Left colon (tissue), 2 donors: ENCODE measurements at places on chromosomes 6 and 20. TPM values are rescaled to one million over a fixed set of nuclear protein-coding genes. Genes with fewer than 3 reads are reported as not detected.

PPP1R3G gene
- 1.6 TPM for total RNA-seq

DNA sequence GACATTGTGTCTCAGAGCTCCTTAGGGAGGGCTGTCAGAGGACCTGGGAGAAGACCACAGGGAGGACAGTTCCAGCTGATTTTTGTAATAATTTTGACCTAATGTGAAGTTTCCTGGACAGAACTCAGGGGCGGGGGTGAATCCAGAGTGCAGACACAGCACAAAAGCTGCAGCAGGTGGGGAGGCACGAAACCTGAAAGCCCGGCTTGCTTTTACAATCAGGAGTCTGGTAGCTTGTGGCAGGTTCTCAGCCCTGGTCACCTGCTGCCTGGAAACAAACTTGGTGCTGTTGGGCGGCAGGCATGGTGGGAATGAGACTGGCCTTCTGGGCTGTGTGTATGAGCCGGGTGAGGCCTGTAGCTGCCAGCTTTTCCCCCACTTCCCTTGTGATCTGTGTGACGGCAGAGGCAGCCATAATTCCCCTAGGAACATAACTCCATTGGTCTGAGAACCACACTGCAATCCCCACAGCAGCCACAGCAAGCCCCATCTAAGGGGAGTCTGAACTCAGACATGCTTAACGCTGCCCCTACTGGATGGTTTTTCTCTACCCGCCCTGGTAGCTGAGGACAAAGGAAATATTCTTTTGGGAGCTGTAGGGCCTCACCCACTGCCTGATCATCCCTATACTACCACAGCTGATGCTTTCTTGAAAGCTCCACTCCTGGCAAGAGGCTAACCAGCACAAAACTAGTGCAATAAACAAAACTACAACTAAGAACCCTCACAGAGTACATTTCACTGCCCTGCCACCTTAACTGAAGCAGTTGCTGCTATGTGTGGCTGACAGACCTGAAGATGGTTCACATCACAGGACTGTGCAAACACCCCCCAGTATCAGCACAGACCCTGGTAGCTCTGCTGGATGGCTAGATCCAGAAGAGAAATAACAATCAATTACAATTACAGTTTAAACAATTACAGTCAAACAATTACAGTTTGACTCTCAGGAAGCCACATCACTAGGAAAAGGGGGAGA is 1055.1 kb upstream of the GJE1 start:
- no peak for DNase-seq

DNA sequence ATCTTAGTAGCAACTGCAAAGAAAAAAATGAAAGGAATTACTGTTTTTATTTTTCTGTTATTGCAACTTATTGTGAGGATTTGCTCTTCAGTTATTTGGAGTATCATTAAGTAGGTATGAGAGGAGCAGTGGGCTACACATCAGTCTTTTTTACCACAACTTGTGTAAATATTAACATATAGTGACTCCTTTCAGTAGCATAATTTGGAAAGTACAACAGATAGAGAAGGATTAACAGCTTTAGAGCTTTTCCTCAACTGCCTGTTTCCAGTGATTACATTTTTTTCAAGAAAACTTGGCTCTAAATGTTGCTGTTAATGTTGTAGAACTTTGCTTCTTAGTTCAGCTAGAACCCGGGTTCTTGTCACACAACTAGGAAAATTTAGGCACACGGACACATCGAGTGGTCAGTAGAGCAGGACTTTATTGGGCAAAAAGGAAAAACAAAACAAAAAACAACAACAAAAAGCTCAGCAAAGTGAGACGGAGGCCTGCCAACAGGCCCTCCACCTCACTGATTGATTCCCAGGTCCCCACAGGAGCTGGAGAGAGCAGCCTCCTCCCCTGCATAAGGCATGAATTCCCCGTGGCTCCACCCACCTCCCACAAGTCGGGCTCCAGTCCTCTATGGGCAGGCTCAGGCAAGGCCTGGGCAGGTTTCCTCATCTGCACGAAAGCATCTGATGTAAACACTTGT is 75.1 kb downstream of the ADGRG6 start:
- DNase-seq = no peak

DNA sequence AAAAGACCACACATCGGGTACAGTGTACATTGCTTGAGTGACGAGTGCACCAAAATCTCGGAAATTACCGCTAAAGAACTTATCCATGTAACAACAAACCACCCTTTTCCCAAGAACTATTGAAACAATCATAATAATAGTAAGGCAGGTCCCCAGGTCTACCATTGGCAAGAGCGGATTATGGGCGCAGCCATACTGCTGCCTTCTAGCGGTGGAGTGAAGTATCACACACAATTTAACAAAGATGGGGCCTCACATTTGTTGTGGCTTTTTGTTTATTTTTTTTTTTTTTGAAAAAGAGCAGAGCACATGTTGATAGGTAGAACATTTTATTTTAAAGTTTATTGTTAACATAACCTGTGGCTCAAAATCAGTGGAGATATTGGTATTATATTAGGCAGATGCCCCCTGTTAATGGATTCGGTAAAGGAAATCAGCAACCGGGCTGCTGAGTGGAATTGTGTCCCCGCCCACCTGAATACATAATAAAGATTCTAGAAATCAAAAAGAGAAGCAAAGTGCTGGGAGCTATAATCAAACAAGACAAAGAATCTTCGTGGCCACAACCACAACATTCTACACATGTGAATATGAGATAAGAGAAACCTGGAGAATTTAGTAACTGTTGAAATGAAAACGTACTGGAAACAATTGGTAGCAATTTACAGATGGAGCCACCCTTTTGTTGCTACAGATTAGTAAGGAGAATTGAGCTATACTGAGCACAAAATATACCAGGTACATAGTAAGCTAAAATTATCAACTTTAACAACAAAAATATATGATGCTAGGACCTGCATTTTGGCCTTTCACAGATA is 94.2 kb upstream of the EXOC2 start:
- DNase-seq = no peak

DNA sequence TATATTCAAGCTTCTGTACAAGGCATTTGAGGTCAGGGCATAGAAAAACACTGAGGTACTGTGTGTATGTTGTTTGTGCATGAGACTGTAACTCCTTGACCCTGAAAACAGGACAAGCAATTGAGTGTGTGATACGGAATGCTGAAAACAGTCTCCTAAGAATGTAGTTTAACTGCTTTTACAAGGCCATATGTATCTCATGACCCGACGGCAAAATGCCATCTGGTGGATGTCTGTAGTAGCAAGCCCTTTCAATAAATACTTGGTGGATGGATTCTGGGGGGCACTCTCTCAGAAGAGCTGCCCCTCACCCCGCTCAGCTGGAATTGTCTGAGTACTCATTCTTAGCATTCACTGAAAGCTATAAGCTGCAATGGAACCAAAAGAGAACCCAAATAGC is 69.3 kb upstream of the EYS start:
- peak; percentile 23 for DNase-seq

DNA sequence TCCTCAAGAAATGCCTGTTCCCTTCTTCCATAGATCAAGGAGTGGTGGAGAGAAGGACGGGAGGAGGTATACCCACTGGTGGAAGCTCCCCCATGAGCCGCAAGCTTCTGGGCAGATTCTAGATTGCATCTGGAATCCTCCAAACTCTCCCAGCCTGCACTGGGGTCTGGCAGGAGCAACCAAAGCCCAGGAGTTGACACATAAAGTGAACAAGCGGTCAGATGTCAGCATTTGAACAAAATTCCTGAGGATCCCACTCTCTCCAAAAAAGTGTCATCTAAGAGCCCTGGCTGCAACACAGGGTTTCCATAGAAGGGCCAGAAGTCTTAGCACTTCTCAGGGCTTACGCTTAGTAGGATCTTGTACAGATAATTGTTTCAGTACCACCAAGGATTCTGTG is 88.2 kb downstream of the KCNB1 start:
- no peak for DNase-seq

- peak; percentile 73 for DNase-seq
Observed at GRCh38 chr6:85404564-85405174, 45.2 kb upstream of the NT5E start.

GRCh38 chr20:58890518-58891085 is 38.1 kb downstream of the GNAS start:
- peak; percentile 78 for DNase-seq

DNA sequence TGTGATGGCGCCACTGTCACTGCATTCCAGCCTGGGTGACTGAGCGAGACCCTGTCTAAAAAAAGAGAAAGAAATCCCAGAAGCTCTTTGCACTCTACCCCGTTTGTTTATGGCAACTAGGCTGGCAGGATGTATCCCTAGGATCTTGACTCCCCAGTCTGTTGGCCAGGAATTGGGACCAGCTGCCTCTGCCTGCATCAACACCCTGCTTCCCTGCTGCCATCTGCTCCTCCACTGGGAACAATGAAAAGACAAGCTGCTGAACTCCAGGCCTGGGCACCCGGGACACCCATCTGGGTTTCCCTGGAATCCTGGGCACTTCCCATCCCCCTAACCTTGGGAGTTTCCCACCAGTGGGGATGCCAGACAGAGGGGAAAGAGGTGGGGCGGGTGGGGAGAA is 64.9 kb downstream of the CPNE5 start:
- DNase-seq = no peak

DNA sequence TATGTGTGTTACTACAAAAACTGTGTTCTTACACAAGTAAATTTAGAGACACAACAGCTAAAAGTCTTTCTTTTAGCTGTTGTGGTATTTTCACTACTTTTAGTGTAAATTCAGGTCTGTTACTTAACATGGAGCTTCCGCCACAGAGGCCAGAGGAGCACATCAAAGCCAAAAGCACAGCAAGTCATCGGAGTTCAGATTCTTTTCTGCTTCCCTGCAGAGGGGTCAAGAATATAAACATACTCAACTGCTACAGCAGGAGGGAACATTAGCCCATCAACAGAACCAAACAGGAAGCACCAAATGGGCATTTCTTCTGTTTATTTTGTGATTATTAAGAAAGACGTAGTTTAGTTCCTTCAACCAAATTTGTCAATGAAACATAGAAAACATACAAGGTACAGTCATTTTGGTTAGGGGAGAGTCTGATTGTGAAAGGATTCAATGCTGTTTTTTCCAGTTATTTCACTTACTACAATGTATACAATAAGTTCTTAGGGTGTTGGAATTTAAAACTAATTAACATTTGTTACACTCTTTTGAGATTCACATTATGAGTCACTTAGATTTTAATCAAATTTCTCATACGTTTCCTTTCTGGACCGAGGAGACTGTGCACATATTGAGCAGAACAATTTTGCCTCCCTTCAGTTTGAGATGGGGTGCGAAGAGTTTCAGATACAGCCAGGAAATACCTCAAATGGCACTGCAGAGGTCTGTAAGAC is 42.8 kb upstream of the DSE start:
- no peak for DNase-seq

JAG1 gene
- 78.8 TPM for total RNA-seq

DNA sequence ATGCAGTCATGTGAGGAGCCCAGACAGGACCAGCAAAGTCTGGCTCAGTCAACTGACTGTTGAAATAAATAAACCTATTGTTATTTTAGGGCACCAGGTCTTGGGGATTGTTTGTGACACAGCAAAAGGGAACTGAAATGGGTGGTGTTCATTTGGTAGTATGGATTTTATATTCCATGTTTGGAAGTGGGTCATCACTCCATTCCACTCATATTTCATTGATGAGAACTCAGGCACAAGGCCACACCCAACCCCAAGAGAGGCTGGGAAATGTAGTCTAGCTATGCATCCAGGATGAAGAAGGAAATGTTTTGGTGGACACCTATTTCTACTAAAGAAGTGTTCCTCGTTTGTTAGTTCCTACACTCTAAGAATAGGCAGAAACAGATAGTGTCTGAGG is 64.9 kb upstream of the BTBD3 start:
- DNase-seq = no peak

TGM3 gene
- total RNA-seq = 0.36 TPM

MLN gene
- total RNA-seq = not detected

DNA sequence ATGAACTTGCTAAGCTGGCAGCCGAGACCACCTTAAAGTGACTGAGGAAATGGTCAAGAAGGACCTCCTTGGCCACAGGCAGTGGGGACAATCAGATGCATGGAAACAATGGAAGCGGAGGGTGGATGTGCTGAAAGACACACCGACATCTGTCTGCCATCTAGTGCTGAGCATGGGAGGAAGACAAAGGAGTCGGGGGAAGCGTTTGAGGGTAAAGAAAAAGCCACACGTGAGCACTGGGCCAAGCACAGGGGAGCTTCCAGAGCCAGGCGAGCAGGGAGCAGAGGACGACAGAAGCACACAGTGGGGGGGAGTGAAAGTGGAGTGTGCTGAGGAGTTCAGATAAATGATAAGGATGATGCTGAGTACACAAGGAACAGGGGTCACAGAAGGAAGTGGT is 367.8 kb downstream of the ZFAND3 start:
- DNase-seq = no peak

DNA sequence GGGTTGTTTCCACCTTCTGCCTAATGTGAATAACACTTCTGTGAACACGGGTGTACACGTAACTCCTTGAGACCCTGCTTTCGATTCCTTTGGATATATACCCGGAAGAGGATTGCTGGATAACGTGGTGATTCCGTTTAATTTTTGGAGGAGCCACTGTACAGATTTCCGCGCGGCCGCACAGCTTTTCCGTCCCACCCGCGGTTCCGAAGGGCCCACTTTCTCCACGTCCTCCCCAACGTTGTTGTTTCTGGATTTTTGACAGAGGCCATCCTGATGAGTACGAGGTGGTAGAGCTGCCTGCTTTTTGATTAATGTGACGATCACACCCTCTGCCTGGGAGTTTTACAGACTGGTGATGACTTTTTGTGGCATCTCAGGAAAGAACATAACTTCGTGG is 114.0 kb downstream of the MYLK4 start:
- DNase-seq = no peak

POU3F2 gene
- not detected for total RNA-seq

GRCh38 chr6:81977486-81977885 is 225.0 kb upstream of the TENT5A start:
- no peak for DNase-seq

DNA sequence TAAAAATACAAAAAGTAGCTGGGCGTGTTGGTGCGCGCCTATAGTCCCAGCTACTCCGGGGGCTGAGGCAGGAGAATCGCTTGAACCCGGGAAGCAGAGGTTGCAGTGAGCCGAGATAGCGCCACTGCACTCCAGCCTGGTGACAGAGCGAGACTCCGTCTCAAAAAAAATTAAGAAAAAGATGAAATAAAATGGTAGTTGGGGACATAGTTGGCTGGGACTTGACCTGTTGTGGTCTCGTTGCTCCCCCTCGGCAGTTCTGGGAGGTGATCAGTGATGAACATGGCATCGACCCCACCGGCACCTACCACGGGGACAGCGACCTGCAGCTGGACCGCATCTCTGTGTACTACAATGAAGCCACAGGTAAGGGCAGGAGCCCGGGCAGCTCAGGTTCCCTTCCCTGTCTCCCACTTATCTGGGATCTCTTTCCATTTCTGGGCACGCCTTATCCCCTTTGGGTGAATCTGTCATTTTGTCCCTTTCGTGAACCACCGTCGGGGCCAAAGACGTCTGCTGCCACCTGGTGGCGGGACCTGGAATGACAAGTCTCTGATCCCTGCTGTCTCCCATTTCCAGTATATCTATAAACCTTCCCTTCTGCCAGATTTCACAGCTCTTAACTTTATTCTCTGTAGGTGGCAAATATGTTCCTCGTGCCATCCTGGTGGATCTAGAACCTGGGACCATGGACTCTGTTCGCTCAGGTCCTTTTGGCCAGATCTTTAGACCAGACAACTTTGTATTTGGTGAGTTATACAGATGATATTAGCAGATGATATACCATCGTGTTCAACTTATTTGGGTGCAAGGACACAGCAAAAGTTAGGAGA is 2.3 kb downstream of the TUBB start:
- peak; percentile 88 for DNase-seq

TNFRSF6B gene
- total RNA-seq = not detected

- no peak for DNase-seq
Observed at GRCh38 chr6:134111062-134111677, 58.7 kb upstream of the SLC2A12 start.

GRCh38 chr6:50463931-50464330 is 249.4 kb upstream of the TFAP2D start:
- DNase-seq = no peak

- DNase-seq = no peak
Observed at GRCh38 chr6:52663120-52663935, 7.6 kb upstream of the TMEM14A start.
